AG04450 (cell line): ENCODE measurements at places on chromosomes 12 and 14. TPM values are rescaled to one million over a fixed set of nuclear protein-coding genes. Genes with fewer than 3 reads are reported as not detected.

Gene CLEC1A
- not detected in 2 replicates for polyA plus RNA-seq

Gene KRT85
- polyA plus RNA-seq, result not detected in 2 replicates

Gene ATL1
- polyA plus RNA-seq, result 8.2 and 11.5 TPM in 2 replicates

Gene SLC10A1
- polyA plus RNA-seq, result not detected in 2 replicates

Gene KRT71
- not detected in 2 replicates for polyA plus RNA-seq

Gene TAS2R19
- polyA plus RNA-seq, result 0.46 and 0.48 TPM in 2 replicates

Gene FSCB
- not detected in 2 replicates for polyA plus RNA-seq

Gene SLC17A8
- not detected in 2 replicates for polyA plus RNA-seq

Gene CLEC4D
- not detected in 2 replicates for polyA plus RNA-seq

Gene HPD
- 0.05 TPM in 1 of 2 replicates, not detected in the other for polyA plus RNA-seq

Gene SPTB
- 0.01 TPM in 1 of 2 replicates, not detected in the other for polyA plus RNA-seq

Gene NXPH4
- 0.79 and 1.0 TPM in 2 replicates for polyA plus RNA-seq

Gene NKX2-8
- not detected in 2 replicates for polyA plus RNA-seq

Gene OTUB2
- polyA plus RNA-seq, result 2.1 and 2.3 TPM in 2 replicates

Gene LRP10
- polyA plus RNA-seq, result 87.8 and 125 TPM in 2 replicates

Gene THTPA
- 4.9 and 9.3 TPM in 2 replicates for polyA plus RNA-seq
